ENCODE measurements at places on chromosomes 1 and 21.

GRCh38 chr1:110160538-110161100 lies 10.3 kb downstream of the SLC6A17 start:
- H3K27me3 ChIP-seq, result no peaks in the 10 kb centered on the region
- no peak for DNase-seq
- H3K4me1 ChIP-seq, result no peaks in the 10 kb centered on the region
- no peaks in the 10 kb centered on the region for H3K36me3 ChIP-seq
- no peak overlapping the region for H3K27ac ChIP-seq
- no peak overlapping the region for H3K4me3 ChIP-seq

GRCh38 chr1:26162220-26162709 lies 3.4 kb downstream of the FAM110D start:
- H3K4me1 ChIP-seq, result peaks cover 43% of the 10 kb centered on the region
- no peak overlapping the region for H3K4me3 ChIP-seq
- no peak overlapping the region for H3K27ac ChIP-seq
- H3K36me3 ChIP-seq, result no peaks in the 10 kb centered on the region
- peaks cover 26% of the 10 kb centered on the region for H3K27me3 ChIP-seq
- no peak for DNase-seq

DNA sequence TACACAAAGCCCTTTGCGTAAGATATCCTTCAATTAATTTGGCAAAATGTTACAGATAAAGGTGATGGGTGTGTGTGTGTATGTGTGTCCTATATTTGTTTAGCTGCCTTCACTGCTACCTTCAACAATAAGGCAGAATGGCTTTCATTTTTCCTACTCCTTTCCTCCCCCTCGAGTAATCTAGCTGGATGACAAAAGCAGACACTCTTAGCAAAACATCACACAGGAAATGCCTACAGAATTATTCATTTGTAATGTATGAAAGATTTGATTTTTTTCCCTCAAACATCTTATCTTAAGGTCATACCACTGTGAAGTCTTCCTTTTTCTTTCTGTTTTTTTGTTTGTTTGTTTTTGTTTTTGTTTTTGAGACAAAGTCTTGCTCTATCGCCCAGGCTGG lies 10.6 kb downstream of the PTPN22 start:
- no peaks in the 10 kb centered on the region for H3K36me3 ChIP-seq
- no peaks in the 10 kb centered on the region for H3K27me3 ChIP-seq
- no peak for DNase-seq
- no peak overlapping the region for H3K27ac ChIP-seq

GRCh38 chr1:111236806-111237205 lies 9.3 kb downstream of the CHI3L2 start:
- peaks cover 2% of the 10 kb centered on the region for H3K4me1 ChIP-seq
- no peaks in the 10 kb centered on the region for H3K36me3 ChIP-seq
- H3K4me3 ChIP-seq, result no peak overlapping the region
- H3K27ac ChIP-seq, result no peak overlapping the region
- no peak for DNase-seq

- peak overlapping the region; percentile 2 for H3K27ac ChIP-seq
- peaks cover 5% of the 10 kb centered on the region for H3K4me1 ChIP-seq
- no peak for DNase-seq
- H3K4me3 ChIP-seq, result peak overlapping the region; percentile 69
- peaks cover 2% of the 10 kb centered on the region for H3K27me3 ChIP-seq
- no peaks in the 10 kb centered on the region for H3K36me3 ChIP-seq
Observed at GRCh38 chr1:167056529-167057231, 33.5 kb downstream of the GPA33 start.
